Stromal cell of bone marrow (primary cell): ENCODE measurements at places on chromosomes 12 and 14.

DNA sequence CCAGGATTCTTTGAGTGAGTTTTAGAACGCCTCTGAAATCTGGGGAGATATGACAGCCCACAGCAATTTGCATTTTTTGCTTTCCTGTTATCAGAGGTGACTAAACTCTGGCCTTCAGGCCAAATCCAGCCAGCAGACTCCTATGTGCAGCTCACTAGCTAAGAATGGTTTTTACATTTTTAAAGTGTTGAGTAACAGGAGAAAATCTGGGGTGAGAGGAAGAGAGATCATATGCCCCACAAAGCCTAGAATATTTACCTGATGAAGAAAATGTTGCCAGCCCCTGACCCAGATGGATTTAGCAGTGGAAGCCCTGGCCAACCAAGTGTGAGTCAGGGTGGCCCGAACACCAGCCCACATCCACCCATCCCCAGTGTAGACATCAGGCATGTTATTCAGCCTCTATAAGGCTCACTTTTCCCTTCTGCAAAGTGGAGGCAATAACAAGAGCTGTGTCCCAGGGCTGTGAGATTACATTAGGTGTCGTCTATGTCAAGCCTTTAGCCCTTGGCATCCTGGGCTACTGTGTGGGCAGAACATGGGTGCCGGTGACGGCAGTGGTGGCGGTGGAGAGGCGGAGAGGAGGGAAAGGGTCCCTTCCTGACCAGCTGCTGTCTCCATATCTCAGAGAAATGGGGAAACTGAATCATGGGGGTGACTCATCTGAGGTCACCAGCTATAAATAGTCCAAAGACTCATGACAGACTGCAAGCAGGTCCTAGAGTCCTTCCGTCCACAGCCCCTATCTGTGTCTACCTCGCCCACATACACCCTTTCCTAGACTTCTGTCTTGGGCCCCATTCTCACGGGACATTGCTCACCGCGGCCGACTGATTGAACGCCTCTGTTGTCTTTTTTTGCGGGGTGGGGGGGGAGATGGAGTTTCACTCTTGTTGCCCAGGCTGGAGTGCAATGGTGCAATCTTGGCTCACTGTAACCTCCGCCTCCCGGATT, 32.6 kb upstream of the CD9 start:
- peak; percentile 96 for DNase-seq

DNA sequence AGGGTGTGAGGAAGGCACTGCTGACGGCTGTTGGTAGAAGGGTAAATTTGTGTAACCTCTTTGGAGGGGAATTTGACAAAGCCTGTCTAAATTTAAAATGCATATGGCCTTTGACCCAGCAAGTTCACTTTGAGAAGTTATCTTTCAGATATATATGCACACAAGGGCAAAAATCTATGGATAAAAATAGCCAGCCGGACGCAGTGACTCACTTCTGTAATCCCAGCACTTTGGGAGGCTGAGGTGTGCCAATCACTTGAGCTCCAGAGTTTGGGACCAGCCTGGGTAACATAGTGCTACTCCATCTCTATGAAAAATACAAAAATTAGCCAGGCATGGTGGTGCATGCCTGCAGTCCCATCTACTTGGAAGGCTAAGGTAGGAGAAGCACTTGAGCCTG, 13.4 kb downstream of the UBC start:
- DNase-seq: no peak

DNA sequence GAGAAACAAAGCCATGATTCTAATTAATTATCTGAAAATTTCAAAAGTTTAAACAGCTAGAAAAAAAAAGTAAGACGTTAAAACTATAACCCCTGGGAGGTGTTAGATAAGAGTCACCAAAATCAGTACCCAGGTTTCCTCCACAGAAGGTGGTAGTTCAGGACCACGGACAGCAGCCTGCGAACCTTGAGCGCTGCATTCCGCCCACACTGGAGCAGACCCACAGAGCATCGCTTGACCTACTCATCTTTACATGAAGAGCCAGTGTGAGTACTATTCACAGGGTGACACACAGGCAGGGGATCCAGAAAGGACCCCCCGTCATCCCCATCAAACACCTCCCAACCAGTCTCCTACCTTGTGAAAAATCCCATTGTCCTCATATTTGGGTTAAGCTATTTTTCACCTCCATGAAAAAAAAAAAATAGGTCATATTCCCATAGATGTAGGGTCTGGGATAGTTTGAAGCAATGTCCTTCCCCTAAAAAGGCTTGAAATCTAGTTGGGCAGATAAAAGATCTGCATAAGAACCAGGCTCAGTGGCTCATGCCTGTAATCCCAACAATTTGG, 8.8 kb upstream of the CHGA start:
- DNase-seq: no peak

- DNase-seq: no peak
Observed at GRCh38 chr12:47805417-47805816, 14.3 kb downstream of the HDAC7 start.

DNA sequence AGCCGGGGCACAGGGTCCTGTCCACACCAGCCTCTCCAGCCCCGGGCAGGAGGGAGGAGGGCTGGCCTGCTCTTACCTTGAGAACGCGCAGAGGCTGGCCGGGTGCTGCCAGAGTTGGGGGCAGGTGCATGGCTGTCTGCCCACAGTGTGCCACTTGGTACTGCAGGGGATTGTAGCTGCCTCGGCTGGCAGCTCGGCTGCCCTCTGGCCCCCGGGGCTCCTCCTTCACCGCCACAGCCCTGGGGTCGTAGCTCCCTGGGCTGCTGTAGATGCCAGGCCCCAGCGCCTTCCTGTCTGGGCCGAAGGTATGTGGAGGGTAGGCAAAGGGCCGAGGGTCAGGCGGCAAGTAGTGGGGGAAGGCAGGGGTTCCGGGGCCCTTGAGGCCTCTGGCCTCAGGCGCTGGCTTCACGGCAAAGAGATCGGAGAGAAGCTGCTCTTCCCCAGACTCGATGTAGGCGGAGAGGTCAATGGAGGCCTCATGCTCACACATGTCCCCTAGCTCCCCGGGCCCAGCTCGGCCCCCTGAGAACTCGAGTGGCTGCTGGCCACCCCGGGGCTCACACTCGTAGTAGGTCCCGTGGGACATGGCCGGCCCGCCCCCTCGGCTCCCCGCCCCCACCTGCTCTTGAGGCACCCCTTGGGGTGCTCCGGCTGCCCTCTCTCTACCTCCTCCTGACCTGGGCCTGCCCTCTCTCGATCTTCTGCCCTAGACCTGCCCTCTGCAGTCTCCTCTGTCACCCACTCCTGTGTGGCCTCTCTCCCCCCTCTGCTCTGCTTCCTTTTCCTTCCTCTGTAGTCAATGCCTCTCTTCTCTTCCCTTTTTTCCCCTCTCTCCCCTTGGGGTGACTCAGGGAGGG, at the start of gene CEBPE:
TSS of gene CEBPE (minus strand) at position 750 of the 857 bp plus-strand sequence. CDS start at position 586, 164 bp downstream.
- DNase-seq: no peak

GRCh38 chr14:34331728-34332623, 130.1 kb downstream of the SPTSSA start:
- DNase-seq: peak; percentile 15

GRCh38 chr14:23645504-23645811, 9.3 kb downstream of the DHRS2 start:
- no peak for DNase-seq

GRCh38 chr12:78239544-78239943, 408.9 kb downstream of the NAV3 start:
- no peak for DNase-seq

DNA sequence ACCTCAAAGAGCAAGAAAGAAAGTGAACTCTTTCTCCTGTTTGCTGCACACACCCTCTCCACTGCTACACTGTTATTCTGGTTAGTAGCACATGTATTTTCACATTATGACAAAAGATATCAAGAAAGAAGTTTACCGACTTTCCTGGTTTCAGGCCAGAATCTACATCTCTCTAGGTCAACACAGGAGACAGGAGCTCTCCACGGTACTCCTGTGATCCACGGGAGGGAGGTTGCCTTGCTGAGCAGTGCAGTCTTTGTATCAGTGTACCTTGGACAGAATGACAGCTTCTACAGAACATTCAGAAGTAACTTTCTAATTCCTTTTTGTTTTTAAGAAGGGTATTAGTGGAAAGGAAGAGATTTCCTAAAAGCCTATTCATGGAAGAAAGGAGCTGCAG, 805.6 kb downstream of the NRXN3 start:
- no peak for DNase-seq

DNA sequence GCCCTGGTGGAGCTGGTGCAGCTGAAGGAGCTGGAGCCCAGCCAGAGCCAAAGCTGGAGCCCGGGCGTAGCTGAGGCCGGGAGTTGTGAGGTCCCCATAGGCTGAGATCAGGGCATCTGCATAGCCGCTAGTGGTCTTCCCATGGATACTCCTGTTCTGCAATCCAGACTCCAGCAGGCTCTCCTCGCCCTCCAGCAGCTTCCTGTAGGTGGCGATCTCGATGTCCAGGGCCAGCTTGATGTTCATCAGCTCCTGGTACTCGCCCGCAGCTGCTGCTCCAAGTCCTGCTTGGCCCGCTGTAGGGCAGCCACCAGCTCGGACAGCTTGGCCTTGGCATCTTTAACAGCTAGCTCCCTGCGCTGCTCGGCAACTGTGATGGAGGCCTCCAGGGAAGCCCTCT, 966.1 kb downstream of the FSCB start:
- no peak for DNase-seq

DNA sequence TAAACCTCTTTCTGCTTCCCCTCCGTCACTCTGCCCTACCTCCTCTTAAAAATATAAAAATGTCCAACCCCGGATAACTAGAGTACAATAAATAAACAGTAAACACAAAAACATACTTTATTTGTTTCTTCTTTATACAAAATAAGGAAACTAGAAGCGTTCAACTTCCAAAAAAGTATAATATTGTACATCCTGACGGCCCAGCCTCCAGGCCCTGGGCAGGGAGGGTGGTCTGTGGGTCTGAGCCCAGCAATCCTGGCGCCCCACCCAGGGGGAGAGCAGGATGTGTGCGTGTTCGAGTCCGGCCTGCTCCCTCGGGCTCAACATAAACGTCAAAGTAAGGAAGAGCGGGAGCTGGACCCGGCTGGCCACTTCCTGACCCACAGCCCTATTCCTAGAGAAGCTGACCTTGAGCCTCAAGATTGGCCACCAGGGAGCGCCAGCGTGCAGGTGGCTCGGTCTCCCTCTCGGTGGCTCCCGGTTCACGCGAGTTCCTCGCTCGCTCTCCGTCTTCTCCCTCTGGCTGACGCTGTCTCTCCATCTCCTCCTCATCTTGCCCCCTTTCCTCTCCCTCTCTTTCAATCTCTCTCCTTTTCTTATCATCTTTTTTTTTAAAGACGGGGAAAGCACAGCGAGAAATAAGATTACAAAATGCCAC, 9.4 kb downstream of the LHX5 start:
- DNase-seq: peak; percentile 43

DNA sequence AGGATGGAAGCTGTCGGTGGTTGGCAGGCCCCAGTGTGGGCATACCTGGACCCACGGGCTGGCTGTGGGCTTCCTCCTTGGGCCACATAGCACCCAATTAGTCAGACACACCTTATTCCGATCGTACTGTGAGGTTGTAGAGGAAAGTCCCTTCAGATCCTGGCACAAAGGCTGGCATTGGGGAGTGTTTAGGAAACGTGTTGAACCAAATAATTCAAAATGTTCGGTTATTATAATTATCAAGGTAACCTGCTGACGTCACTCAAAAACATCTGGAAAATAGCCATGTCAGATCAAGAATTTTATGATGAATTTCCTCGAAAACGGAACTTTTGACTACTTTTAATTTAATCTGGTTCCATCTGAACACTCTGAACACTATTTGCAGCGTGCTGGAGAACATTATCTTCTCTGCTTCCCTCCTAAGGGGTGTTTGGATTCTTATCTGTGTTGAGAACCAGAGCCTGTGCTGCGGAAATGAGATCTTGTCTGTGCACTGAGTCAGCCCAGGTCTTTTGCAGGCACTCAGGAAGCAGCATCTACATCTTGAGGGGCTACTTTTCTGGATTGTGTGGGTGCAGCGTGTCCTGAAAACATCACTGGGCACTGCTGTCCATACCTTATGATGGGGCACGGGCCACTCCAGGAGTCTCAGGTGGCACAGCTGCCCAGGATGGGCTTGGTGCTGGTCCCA, 100.3 kb downstream of the SLC25A47 start:
- no peak for DNase-seq

GRCh38 chr14:102931580-102932285, 9.3 kb downstream of the AMN start:
- no peak for DNase-seq
